ENCODE measurements at places on chromosomes 16 and 17.

DNA sequence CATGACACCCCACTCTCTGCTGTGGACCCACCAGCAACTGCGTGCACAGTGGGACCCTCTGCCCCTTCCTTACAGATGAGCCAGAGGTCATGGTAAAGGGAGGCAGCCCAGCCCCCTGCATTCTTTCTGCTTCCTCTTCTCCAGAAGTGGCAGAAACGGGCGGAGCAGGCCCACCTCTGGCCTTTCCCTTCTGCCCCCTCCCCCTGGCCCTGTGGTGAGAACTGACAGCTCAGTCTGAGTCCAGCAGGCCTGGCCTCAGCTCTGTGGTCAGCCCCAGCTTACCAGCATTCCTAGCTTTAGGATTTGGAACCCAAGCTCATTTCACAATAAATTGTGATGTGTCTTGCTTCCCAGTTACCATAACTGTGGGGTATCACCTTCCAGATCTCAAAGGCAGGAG is 4.8 kb upstream of the ANKRD11 start:
- no peak for DNase-seq

- DNase-seq: no peak
Observed at GRCh38 chr17:19382531-19383444, 4.2 kb downstream of the MFAP4 start.

DNA sequence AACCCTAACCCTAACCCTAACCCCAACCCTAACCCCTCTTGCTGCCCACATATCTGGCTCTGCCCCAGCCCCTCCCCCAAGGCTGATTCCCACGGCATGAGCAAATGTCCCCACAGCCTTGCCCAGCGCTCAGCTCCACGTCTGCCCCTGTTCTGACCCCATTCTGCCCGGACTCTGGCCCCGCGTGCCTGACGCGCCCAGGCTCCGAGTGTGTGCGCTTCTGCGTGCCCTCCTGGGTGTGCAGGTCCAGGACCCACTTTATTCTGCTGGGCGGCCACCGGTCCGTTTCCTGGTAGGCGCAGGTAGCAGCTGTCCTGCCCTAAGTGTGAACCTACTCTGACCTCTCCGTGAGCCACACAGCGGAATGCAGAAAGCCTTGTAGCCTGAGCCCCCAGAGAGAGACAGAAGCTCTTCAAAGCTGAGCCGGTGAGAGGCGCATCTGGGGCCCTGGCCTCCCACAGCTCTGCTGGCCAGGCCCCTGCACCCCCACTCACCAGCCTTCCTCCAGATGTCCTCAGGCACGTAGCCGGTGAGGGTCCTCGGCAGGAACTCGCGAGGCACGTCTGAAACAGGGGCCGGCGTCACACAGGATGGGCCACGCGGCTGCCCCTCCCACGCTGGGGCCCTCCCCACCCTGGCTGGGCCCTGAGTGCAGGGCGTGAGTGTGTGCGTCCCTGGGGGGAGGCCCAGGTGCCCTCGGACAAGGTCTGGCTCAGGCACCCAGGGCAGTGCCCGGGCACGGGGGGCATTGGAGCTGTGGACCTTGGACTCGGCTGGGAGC is 14.0 kb upstream of the PABPN1L start:
- DNase-seq: no peak

DNA sequence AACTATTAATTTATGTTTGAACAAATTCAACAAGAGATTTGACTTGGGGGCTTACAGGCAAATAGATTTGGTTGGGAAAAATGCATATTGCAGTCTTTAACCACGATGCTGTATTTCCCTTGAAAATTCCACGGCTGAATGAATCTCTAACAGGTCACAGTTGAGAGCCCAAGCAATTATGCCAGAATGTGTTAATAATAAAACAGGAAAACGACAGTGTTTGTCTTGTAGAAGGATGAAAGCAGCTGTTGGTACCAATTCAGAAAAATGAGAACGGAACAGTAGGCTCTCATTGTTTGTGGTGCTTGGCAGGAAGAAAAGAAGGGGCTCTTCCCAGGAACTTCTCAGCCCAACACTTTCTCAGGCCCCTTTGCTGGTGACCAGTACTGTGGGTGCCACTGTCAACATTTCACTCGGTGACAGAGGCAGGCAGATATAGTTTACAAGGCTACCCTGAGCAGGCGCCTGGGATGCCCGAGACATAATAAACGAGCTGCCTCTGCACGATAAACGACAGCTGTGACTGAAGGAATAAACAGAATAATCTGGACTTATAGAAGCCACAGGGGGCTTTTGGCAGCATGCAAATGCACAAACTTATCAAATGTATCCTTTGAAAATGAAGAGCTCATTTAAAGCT is 387.1 kb downstream of the HS3ST4 start:
- DNase-seq: no peak

GRCh38 chr17:57408071-57408811 is 151.9 kb downstream of the MSI2 start:
- no peak for DNase-seq

GRCh38 chr16:69514356-69514755 is 51.4 kb upstream of the NFAT5 start:
- DNase-seq: no peak

- DNase-seq: no peak
Observed at GRCh38 chr16:9874219-9874618, 308.0 kb downstream of the GRIN2A start.

DNA sequence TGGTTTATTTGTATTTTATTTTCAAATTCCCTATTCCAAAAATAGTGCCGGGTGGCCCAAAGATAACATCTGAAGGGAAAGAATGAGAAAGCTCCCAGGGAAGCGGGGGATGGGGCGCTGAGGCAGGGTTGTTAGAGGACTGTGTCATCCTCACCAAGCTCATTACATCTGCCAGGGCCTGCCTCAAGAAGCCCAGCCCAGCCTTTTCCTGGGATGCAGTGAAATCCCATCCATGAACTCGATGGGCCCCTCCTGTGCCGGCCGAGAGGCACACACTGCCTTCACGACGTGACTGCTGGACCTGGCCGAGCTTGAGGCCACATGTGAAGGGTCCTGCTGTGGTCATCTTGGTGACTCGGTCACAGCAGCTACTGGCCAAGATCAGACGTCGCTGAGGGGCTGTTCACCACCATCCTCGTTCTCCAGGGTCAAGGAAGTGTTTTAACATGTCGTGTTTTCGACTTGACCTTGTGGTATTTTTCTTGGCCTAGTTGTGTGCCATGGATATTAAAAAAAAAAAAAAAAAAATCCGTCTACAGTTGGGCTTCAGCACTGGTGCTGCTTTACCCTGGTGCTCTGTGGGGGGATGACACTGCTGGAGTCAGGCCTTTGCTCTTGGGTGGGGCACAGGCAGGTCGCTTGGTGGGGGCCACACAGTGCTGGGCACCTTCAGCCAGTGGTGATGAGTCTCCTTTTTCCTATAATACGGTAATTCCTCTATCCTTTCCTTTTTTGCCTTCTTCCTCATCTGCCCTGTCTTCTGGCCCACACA is 4.9 kb downstream of the TIMM22 start:
- no peak for DNase-seq

- no peak for DNase-seq
Observed at GRCh38 chr17:75077496-75078283, 10.1 kb upstream of the SLC16A5 start.

DNA sequence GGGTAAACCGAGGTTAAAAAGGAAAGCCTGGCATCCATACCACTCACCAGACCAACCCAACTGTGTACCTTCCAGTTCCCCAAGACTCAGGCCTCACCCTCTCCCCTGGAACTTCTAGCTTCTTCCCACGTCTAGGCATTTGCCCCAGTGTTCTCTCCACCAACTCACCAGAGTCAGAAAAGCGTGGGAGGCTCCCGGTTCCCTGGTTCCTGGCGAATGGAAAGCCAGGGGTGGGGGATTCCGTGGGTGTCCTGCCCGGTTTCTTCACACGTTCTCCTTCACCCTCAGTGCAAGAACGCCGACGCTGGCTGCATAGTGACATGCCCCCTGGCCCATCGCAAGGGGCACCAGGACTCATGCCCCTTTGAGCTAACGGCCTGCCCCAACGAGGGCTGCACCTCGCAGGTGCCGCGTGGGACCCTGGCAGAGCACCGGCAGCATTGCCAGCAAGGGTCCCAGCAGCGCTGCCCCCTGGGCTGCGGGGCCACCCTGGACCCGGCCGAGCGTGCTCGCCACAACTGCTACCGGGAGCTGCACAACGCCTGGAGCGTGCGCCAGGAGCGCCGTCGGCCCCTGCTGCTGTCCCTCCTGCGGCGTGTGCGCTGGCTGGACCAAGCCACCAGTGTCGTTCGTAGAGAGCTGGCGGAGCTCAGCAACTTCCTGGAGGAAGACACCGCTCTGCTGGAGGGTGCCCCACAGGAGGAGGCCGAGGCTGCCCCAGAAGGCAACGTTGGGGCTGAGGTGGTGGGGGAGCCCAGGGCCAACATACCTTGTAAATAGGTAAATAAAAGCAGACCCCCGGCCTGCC is 1.7 kb downstream of the RNF151 start:
- no peak for DNase-seq
